Right ventricle myocardium inferior (tissue), 1 donor: ENCODE measurements at places on chromosomes 13 and 19.

DNA sequence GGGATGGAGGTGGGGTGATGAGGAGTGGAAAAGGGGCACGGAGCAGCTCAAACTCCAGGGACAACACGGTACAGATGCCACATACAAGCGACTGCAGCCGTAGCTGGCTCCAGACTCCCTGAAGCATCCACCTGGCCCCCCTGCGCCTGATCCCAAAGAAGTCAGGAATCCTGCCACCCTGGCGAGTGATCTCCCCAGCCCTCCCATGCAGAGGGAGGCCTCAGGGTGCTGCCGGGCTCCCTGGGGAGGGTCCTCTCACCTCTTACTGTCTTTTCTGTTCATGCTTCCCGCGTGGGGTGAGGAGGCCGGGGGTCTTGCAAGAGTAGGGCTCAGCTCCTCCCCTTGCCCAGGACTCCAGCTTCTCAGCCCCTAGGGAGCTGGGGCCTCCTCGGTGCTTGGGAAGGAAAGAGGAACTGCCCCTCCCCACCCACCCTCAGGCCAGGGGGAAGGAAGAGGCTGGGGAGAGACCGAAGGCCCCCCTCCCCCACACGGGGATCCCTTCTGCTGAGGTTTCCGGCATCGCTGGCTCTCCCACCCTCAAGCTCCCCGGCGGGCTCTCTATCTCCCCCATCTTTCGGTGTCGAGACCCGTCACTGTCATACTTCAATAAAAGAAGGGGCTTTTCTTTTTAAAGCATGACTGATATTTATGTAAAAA is at the start of gene RASGRP4:
Gene RASGRP4 (minus strand): TSS at position 410 of the 657 bp plus-strand sequence. CDS start 128 bp downstream, at position 282.
- peak; percentile 85 for DNase-seq

DNA sequence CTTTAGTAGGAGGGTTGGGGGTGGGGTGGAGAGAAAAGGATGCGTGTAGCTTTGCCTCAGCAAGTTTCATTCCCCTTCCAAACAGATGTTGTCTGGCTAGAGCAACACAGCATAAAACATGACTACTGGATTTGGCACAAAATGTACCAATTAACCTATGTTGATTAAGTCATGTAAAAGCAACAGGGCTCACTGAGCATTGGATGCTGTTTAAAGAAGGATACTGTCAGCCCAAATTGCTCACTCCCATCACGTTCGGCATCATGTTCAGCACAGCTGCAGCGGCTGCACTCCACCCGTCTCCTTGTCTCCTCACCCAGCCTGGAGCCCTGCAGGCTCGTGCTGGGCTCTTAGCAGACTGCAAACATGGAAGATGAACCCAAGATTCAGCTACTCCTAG is 77.5 kb downstream of the DLEU7 start:
- no peak for DNase-seq

GRCh38 chr13:84315527-84315926 is 433.3 kb upstream of the SLITRK1 start:
- no peak for DNase-seq

GRCh38 chr19:48631225-48631624 is 6.0 kb downstream of the DBP start:
- no peak for DNase-seq

GRCh38 chr13:45325806-45326205 is 15.2 kb downstream of the TPT1 start:
- peak; percentile 81 for DNase-seq

- no peak for DNase-seq
These were observed 233.7 kb upstream of the IPO5 start for GRCh38 chr13:97719736-97720135.

GRCh38 chr19:2628597-2628996 is 73.9 kb downstream of the GNG7 start:
- no peak for DNase-seq
